Upper lobe of left lung (tissue), 6 donors: ENCODE measurements at places on chromosomes 12 and 14.

GRCh38 chr12:124140944-124141486 is 153.9 kb upstream of the RFLNA start:
- no peak for DNase-seq

GRCh38 chr12:130185455-130186391 is 23.5 kb downstream of the FZD10 start:
- DNase-seq: no peak

DNA sequence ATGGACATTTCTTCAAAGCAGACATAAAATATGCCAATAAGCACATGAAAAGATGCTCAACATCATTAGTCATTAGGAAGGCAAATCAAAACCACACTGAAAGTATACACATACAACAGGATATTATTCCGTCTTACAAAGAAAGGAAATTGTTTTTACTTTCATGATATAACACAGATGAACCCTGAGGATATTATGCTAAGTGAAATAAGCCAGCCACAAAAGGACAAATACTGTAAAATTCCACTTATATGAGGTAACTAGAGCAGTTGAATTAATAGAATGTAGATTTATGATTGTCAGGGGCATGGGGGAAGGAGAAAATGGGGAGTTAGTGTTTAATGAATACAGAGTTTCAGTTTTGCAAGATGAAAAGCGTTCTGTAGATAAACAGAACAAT is 4.2 kb downstream of the ACYP1 start:
- DNase-seq: no peak

- no peak for DNase-seq
Observed at GRCh38 chr12:69540987-69541386, 44.3 kb upstream of the CCT2 start.

GRCh38 chr14:100856056-100856950 is 30.4 kb downstream of the MEG3 start:
- DNase-seq: no peak
